Stimulated activated CD8-positive, alpha-beta memory T cell treated with anti-CD3 and anti-CD28 coated beads, Interleukin-2, amount 100 ng/mL, for 1 hour (primary cell): ENCODE measurements at places on chromosomes 1 and 21.
A peak's percentile ranks its signal among the peaks of the same experiment; 100 is the strongest.

GRCh38 chr1:98205291-98206017 lies 284.6 kb upstream of the DPYD start:
- DNase-seq: no peak

DNA sequence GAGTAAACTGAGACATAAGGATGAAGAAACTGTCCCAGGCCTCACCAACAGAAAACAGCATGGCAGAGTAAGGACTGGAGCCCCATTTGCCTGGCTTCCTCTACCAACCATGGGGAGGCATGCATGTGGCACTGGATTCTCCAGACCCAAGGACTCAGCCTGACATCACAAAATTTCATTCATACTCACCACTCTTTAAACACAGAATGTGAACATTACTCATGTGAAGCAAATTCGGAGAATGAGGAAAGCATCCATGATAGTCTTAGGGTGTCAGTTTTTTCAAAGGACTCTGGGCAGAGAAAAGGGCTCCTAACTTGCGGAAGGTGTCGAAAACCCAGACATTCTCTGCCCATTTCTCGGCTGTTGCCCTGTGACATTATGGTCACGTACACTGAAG lies 83.9 kb downstream of the PCNX2 start:
- no peak for DNase-seq

DNA sequence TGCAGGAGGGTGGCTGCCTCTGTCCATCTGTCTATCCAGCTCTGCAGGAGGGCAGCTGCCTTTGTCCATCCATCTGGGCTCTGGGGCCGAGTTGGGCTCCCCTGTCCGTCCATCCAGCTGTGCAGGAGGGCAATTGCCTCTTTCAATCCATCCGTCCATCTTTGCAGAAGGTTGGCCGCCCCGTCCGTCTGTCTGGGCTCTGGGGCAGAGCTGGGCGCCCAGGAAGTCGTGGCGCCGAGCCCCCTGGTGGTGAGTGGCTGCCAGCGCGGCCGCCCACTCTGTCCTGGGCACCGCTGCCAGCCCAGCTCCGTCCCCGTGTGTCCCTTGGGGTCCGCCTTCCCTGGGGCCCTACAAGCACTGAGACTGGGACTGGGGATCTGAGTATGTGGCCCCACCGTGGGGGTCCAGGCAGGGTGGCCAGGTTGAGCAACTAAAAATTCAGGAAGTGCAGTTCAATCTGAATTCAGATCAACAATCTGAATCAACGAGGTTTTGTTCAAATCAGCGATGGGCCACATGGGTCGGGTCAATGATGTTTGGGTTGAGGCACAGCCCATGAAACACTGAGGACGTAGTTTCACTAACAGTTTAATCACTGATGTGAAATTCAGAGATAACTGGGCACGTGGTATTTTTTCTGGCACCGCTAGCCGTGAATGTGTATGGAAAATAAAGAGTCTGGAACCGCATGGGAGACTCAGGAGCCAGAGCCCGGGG lies 99.1 kb upstream of the ACTRT2 start:
- DNase-seq: peak; percentile 6

DNA sequence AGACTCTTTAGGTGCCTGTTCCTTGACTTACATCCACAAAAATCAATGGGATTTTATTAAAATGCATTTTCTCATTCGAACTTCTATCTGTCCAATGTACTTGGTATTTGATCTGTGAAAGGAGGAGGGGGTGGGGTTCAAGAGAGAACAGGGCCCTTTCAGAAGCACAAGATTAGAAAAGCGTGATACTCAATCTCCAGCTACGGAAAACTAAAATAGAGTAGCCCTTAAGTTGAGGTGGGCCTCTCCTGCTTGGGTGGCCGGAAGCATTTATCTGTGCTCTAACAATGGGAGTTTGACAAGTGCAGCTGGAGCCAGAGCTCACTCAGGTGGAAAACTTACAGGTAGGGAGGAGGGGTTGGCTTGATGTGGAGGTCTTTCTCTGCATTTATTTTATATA lies 462 bp upstream of the RXRG start:
- DNase-seq: no peak

DNA sequence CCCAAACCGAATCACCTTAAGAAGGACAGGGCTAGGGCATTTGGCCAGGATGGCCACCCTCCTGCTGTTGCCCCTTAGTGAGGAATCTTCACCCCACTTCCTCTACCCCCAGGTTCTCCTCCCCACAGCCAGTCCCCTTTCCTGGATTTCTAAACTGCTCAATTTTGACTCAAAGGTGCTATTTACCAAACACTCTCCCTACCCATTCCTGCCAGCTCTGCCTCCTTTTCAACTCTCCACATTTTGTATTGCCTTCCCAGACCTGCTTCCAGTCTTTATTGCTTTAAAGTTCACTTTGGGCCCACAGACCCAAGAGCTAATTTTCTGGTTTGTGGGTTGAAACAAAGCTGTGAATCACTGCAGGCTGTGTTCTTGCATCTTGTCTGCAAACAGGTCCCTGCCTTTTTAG lies 3.6 kb downstream of the BTG2 start:
- DNase-seq: no peak

GRCh38 chr1:242196101-242196500 lies 197.2 kb upstream of the MAP1LC3C start:
- no peak for DNase-seq

DNA sequence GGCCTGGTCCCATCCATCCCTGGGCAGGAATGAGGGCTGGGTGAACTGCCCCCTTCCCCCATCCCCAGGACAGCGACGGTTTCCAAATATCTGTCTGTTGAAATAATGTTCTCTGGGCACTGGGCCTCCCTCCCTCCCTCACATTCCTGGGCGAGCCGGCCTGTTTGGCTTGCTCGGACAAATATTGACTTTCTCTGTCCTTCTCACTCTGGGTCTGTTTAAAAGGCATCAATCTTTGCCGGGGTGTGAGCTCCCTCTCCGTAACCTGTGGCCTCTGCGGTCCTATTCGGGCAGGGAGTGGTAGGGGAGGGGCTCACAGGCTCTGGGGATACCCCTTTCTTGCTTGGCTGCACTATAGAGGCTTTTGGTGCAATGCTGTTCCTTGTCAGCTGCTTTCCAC lies 40.2 kb downstream of the FOXD2 start:
- DNase-seq: no peak

DNA sequence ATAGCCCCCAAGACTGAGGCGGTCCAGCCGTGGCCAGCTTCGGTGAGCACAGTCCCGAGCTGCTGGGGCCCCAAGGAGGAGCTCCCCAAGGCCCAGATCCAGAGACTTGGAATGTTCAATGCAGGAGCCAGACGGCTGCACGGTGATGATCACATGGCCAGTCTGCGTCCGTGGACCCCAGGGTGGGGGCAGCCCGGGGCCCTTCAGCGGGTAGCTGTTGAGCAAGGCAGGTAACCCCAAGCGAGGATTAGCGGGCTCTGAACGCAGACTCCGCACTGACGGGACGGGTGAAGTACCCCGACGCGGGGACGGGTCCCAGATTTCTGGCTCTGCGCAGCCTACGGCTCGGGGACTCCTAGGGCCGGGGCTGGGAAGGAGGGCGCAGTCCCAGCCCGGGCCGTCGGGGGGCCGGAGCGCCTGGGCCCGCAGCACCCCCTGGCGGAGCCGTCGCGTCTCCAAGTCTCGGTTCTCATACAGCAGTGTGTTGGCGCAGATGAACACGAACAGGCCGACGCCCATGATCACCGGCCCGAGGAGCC lies 2.7 kb downstream of the TMEM200B start:
- DNase-seq: peak; percentile 20

DNA sequence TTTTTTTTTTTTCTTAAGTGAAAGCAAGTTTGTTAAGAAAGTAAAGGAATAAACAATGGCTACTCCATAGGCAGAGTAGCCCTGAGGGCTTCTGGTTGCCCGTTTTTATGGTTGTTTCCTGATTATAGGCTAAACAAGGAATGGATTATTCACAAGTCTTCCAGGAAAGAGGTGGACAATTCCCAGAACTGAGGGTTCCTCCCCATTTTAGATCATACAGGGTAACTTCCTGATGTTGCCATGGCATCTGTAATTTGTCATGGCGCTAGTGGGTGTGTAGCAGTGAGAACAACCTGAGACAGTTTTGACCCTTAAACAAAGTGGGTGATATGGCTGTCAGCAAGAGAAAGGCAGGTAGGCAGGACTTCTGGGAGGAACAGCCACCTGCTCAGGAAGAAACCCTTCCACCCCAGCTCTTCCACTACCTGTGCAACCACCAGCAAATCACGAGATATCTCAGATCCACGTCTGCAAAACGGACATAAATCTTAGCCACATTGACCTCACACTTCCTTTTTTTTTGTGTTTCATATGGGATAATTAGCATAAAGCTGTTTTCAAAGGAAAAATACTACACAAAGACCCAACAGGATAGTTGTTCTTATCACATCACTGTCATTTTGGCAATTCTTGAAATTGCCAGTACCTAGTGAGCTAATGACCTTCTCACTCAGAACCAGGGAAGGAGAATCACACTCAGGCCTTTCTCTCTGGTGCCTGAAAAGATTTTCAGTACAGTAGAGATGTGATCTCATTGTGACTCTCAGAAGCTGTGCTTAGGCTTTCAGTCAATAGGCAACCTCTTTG lies 34.8 kb upstream of the DUSP10 start:
- DNase-seq: no peak

- no peak for DNase-seq
Measured at GRCh38 chr1:43743206-43743605, 35.9 kb downstream of the ST3GAL3 start.

- DNase-seq: no peak
Measured at GRCh38 chr21:17461582-17461981, 51.3 kb upstream of the CXADR start.

- DNase-seq: no peak
Measured at GRCh38 chr1:47821760-47822159, 175.4 kb downstream of the TRABD2B start.

GRCh38 chr1:208241512-208241911 lies 2.7 kb downstream of the PLXNA2 start:
- no peak for DNase-seq

GRCh38 chr1:61081686-61082310 lies 563 bp upstream of the NFIA start:
- DNase-seq: no peak

- DNase-seq: no peak
Measured at GRCh38 chr1:185486346-185486745, 169.3 kb upstream of the IVNS1ABP start.

DNA sequence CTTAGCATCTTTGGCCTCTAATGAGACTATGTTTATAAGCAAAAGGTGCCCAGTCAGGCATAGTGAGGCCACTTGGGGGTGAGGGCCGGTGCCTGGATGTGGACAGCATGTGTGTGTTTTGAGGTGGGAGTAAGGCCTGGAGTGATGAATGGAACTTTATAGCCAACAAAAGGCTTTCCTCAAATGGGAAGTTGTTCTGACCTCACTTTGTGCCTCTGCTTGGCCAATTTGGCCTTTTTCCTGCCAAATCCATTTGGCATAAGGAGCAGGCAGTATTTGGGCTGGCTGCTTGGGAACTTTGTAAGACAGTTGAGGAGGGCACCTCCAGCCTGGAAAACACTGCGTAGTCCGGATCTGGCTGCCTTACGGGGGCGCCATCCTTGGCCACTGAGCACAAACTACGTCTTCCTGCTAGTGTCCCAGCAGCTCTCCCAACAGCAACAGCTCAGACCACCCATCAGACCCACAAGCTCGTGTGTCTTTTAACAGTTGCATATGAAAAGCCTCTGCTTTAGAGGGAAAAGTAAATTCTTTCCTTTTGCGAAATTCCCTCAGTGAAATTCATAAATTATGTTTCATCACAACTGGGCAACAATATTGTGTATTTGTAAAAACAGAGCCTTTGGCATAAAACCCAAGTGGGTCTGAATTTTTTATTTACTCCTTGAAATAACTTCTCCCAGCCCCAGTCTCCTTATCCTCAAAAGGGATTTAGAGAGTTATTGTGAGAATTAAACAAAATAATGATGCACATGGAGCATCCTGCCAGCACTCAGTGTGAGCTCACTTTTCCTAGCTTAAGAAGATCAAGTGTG lies 322.9 kb downstream of the DISC1 start:
- no peak for DNase-seq

DNA sequence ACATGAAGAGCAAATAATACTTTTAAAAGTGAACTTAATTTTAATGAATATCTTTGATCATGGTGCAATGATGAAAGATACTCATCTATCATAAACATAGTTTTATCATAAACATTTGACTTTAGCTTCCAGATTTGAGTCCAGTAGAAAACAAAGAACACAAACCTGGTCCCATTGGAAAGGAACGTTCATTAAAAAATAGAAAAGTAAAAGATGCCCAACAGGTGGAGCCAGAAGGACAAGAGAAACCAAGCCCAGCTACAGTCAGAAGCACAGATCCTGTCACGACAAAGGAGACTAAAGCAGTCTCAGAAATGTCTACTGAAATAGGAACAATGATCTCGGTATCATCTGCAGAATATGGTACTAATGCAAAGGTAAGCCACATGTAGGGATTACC lies 55.6 kb upstream of the MYOCOS start:
- no peak for DNase-seq

DNA sequence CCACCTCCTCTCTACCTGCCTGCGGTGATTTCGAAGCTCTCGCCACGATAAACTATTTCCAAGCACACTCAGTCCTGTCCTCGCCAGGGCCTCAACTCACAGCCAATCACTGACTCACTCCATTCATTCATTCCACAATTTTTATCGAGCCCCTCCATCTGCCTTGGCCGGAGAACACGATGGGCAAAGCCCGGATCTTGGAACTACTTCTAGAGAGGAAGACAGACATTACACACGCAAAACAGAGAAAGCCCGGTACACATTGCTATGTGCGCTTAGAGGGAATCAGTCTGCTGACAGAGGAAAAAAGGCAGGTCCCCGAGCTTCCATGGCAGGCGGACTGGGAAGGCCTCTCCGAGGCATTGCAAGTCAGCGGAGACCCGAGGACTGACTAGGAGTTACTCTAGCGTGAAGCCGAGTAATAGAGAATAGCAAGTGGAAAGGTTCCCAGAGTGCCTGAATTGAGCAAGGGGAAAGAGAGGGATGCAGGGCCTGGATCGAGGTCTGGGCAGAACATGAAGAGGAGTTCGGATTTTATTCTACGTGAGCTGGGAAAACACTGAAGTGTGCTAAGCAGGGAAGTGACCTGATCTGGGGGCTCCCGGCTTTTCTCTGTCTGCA lies 54.2 kb upstream of the DNAJC6 start:
- no peak for DNase-seq

DNA sequence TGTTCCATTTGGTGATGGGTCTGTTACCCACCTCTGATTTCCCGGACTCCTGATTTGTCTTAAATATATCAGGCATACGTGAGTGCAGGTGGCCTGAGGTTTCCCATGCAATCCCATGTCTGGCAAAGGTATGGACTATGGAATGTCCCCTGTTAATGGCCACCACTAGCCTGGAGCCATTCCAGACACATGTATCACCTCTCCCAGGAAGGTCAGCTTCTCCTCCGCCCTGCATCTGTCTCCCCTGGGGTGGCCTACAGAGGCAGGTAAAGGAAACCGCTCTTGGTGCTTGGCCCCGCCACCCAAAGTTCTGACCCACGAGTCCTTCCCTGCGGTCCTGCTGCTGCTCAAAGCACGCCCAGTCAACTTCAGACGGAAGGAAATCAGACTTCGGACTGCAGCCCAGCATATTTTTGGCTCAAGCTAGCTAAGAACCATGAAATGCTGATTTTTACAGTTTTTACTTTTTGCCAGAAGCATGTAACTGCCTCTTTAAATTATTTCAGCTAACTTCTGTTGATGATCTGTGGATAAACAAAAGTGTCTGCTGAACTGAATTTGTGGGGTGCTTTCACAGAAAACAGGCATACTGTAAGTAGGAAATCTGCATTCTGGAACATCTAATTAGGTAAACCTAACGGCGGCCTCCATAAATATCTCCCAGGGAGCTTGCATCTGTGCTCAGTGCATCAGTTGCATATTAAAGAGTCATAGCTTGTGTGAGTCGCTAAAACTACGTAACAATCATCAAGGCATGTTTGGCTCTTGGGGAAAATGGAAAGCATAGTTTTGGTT lies 105.9 kb downstream of the PCP4 start:
- no peak for DNase-seq
